AG09309 (cell line): ENCODE measurements at places on chromosomes 2 and 18.

- no peak for DNase-seq
Measured at GRCh38 chr2:240000671-240001070, 24.5 kb downstream of the NDUFA10 start.

- no peak for DNase-seq
Measured at GRCh38 chr2:206337956-206338355, 63.5 kb downstream of the ZDBF2 start.

DNA sequence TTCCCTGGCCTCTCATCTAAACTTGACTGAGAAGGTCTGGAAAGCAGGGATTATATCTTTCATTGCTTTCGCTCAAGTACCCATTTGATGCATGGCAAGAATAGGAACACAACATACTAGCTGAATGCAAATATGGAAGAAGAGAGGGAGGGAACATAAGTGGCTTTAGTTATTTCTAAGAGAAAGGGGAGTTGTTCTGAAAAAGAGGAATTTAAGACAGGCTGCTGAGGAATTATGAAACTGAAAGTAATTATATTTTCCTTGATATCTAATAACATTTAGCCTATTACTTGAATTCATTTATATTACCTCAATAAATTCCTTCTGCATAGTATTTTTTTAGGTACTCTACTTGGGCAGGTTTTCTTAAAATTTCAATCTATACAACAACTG is 105.8 kb upstream of the TTN start:
- no peak for DNase-seq

- no peak for DNase-seq
Measured at GRCh38 chr2:11656671-11657101, 13.3 kb downstream of the NTSR2 start.

GRCh38 chr2:238691596-238692491 is 156.0 kb upstream of the TWIST2 start:
- no peak for DNase-seq

- DNase-seq, result no peak
Measured at GRCh38 chr2:159091976-159092375, 123.5 kb downstream of the TANC1 start.

- DNase-seq, result no peak
Measured at GRCh38 chr2:64649013-64649484, 4.7 kb downstream of the SERTAD2 start.

- DNase-seq, result no peak
Measured at GRCh38 chr18:47726550-47726949, 203.9 kb downstream of the SMAD2 start.

DNA sequence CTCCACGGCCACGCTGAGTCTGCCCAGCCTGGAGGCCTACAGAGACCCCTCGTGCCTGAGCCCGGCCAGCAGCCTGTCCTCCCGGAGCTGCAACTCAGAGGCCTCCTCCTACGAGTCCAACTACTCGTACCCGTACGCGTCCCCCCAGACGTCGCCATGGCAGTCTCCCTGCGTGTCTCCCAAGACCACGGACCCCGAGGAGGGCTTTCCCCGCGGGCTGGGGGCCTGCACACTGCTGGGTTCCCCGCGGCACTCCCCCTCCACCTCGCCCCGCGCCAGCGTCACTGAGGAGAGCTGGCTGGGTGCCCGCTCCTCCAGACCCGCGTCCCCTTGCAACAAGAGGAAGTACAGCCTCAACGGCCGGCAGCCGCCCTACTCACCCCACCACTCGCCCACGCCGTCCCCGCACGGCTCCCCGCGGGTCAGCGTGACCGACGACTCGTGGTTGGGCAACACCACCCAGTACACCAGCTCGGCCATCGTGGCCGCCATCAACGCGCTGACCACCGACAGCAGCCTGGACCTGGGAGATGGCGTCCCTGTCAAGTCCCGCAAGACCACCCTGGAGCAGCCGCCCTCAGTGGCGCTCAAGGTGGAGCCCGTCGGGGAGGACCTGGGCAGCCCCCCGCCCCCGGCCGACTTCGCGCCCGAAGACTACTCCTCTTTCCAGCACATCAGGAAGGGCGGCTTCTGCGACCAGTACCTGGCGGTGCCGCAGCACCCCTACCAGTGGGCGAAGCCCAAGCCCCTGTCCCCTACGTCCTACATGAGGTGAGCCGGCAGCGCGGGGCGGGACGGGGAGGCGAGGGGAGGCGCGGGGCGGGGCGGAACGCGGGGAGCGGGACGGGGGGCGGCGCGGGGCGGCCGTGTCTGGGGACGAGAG is 15.2 kb downstream of the NFATC1 start:
- no peak for DNase-seq

DNA sequence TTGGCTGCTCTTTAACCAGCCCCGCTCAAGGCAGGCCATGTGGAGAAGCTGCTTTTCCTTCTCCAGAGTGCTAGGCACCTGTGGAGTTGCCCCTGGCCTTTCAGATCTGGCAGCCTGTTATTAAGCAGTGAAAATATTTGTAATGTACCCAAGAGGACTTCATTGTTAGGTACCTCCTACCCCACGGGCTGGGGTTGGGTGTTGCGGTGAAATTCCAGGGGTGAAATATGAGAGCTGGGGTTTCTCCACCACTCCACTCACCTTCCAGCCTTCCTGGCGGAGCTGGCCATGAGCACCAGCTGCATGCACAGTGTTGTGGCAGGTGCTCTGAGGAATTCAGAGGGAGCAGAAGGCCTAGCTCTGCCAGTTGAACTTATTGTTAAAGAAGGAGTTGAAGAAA is 39.1 kb downstream of the NTSR2 start:
- no peak for DNase-seq

GRCh38 chr2:212961255-212961654 is 190.2 kb downstream of the IKZF2 start:
- no peak for DNase-seq

DNA sequence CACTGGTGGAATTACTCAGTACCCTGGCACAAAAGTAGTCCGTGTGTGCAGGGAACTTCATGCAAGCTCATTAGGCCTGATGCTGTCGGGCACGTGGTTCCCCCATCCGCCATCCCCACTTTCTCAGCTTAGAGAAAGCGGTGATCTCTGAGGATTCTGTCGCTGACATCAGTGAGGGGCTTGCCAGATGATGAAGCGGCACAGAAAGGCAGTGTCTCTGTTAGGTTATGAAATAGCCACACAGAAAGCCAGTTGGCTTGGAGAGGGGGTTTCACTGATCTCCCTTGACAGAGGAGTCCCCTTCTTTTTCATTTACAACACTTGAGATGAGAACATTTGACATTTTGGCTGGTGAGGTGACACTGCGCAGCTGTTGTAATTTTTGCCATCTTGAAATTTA is 179.7 kb downstream of the FAM210A start:
- no peak for DNase-seq

- no peak for DNase-seq
Measured at GRCh38 chr2:130823886-130824491, 12.7 kb upstream of the ARHGEF4 start.

- DNase-seq, result no peak
Measured at GRCh38 chr2:185161701-185162100, 563.4 kb downstream of the ZNF804A start.

GRCh38 chr2:45736757-45737704 is 85.6 kb downstream of the PRKCE start:
- no peak for DNase-seq

GRCh38 chr2:160836755-160837154 is 323.5 kb upstream of the TANK start:
- DNase-seq, result peak; percentile 89

- no peak for DNase-seq
Measured at GRCh38 chr18:11710578-11710977, 21.5 kb downstream of the GNAL start.

GRCh38 chr2:235642446-235643098 is 148.7 kb downstream of the AGAP1 start:
- no peak for DNase-seq

DNA sequence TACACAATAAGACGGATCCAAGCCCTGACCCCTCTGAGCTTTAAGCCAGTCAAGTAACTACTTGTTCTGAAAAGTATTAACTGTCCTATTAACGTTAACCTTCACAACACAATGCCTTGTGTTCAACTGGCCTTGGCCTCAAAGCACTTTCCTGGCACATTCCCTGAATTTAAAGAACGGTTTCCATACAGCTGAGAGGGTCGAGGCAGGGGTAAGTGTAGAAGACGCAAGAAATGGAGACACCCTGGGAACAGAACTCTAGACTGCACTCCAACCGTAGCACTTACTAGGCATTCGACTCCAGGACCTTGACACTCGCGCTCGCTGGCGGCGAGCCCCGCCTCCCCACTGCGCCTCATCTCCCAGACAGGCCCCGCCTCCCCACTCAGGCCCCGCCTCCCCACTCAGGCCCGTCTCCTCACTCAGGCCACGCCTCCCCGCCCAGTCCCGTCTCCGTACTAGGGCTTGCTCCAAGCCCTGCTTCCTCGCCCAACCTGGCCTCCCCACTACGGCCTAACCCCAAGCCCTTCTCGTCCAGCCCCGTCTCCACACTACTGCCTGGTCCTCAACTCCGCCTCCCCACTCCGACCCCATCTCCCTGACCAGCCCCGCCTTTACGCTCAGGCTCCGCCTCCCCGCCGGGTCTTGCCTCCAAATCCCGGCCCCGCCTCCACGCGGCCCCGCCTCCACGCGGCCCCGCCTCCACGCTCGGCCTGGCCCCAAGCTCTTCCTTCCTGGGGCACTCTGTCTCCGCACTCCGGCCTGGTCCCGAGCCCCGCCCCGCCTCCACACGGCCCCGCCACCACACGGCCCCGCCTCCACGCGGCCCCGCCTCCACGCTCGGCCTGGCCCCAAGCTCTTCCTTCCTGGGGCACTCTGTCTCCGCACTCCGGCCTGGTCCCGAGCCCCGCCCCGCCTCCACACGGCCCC is 887 bp upstream of the TMEM87B start:
- peak; percentile 72 for DNase-seq

GRCh38 chr2:191746346-191747169 is 68.6 kb downstream of the NABP1 start:
- DNase-seq, result peak; percentile 84

- no peak for DNase-seq
Measured at GRCh38 chr2:84970868-84971509, at the start of gene KCMF1. Gene KCMF1 (plus strand): TSS chr2:84971161. CDS start chr2:84971452, 291 bp downstream.

- no peak for DNase-seq
Measured at GRCh38 chr2:103789381-103790095, 1027.7 kb downstream of the TMEM182 start.

DNA sequence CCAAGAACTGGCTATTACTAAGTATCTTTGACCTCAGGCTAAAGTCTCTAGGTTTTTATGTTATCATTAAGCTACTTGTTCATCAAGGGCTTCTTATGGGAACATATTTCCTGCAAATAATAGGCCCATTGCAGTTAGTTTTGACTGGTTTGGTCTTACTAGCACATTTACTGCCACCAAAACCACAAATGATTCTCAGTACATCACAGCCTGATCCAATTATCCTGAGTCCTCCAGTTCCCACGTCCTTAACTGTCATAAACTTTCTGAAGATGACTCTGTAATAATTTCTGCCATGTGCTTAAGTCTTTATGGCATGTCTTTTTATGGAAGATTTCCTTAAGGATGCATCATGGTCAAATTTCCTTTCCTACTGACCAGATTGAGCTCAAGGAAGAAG is 123.3 kb upstream of the TANK start:
- peak; percentile 71 for DNase-seq

DNA sequence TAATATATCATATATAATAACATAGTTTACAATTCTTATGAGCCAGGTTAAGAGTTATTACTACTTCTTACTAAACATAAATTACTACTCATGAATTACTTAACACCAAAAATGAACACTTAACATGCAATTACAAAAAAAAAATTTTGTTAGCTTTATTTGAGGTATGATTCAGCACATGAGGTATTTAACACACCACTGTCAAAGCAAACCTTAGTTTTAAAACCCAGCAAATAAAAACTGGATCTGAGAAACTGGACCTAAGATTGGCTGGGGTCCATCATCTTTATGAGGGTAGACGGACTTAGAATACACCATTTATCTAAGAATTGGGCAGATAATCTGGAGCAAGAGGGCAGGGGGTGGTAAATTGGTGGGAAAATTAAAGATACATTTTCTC is 81.8 kb upstream of the CREB1 start:
- no peak for DNase-seq

DNA sequence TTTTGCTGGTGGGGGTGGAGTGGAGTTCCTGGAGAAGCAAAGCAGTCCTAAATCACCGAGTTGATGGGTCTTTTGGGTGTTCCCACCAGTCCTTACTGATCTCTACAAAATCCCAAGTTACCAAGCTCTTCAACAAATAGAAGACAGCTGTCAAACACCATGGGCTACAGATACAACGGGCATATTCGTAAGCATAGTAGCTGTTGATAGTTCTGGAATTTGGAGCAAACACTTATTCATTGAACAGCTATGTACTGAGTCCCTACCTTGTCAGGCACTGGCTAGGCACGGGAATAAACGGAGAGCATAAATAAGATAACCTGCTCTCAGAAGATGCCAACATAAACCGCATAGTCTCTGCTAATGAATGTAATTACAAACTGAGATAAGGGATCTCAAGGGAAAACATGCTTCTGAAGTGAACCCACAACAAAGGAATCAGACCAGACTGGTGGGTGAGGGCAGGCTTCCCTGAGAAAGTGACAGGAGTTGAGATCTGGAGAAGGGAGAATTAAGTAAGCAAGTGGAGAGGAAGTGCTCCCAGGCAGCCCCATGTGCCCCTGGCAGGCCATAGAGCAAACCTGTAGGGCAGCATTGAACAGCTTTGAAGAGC is 947 bp upstream of the ANKRD44 start:
- DNase-seq, result no peak

DNA sequence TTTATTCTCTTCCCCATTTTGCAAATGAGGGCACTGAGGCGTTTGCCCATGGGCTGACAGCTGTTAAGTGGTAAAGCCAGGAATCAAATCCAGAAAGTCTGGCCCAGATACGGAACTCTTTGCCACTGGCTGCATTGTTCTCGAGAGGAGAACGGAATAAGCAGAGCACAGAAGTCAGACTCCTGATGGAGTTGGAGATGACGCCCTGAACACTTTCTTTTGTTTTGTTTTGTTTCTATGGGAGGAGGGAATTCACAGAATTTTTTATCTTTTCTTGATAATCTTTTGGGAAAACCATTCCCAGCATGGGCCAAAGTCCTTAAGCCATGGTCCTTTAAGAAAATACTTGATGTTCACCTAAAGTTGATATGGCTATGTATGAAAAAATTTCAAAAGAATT is 322.2 kb downstream of the RDH14 start:
- no peak for DNase-seq

GRCh38 chr18:49752095-49752457 is 61.3 kb downstream of the ACAA2 start:
- DNase-seq, result no peak
